ENCODE measurements at places on chromosomes 7 and 10.

GRCh38 chr7:25031007-25031406 is 51.0 kb upstream of the OSBPL3 start:
- no peak for DNase-seq

GRCh38 chr7:133963629-133964028 is 163.5 kb upstream of the LRGUK start:
- no peak for DNase-seq

DNA sequence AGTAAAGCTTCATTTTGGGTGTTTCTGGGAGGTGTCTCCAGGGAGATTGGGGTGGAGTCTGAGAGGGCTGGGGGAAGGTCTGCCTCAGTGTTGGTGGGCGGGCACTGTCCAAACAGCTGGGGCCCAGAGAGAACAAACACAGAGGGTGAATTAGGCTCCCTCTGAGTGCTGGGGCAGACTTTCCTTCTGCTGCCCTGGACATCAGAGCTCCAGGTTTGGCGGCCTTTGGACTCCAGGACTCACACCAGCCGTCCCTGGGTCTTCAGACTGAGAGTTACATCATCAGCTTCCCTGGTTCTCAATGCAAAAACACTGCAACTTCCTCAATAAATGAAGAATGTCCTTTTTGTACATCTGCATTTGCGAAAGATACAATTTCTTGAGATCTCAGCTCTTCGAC is 427.4 kb downstream of the PTPRN2 start:
- DNase-seq = no peak

- DNase-seq = no peak
Measured at GRCh38 chr7:55006499-55006898, 12.3 kb upstream of the EGFR start.

DNA sequence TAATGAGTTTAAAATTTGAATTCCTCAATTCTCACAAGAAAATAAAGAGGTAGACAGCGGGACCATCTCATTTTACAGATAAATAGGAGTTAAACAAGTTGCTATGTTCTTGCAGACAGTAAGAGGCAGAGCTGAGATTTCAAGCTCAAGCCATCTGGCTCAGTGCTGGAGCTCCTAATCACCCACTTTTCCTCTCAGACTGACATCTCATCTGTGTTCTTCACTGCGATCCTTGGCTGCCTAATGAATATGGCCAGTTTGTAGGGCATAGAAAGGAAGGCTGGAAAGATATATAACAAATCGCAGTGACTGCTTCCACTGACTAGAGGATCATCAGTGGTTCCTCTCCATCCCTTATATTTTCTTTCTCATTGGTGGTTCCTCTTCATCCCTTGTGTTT is 151.2 kb downstream of the MPP7 start:
- DNase-seq = no peak

DNA sequence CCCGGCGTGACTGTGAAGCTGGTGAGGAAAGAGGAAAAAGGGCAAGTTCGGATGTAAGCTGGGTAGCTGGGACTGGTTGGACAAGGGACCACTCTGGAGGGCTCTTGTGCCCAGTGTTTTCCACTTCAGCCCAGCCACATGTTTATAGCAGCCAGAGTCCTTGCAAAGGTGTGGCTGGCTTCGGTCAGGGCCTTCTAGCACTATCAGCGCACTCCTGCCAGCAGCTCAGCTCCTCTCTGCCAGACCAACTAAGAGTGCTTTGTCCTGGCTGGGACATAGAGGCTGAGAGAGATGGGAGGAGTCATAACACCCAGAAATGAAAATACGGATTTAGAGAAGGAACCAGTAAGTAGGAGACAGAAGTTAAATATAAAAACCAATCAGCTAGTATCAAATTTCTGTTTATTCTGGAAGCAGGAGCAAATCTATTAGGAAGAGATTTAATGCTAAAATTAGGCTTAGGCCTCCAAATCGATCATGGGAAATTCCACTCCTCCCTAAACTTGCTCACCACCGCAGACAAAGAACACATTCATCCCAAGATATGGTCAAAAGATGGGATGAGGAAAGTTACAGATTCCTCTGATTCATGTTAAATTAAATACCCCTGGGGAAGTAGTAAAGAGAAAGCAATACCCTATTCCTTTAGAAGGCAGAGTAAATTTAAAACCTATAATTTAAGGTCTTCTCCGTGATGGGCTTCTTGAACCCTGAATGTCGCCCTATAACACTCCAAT is 135.0 kb downstream of the RALA start:
- DNase-seq = peak; percentile 63

- DNase-seq = no peak
Measured at GRCh38 chr10:75861582-75861981, 430.2 kb downstream of the LRMDA start.

DNA sequence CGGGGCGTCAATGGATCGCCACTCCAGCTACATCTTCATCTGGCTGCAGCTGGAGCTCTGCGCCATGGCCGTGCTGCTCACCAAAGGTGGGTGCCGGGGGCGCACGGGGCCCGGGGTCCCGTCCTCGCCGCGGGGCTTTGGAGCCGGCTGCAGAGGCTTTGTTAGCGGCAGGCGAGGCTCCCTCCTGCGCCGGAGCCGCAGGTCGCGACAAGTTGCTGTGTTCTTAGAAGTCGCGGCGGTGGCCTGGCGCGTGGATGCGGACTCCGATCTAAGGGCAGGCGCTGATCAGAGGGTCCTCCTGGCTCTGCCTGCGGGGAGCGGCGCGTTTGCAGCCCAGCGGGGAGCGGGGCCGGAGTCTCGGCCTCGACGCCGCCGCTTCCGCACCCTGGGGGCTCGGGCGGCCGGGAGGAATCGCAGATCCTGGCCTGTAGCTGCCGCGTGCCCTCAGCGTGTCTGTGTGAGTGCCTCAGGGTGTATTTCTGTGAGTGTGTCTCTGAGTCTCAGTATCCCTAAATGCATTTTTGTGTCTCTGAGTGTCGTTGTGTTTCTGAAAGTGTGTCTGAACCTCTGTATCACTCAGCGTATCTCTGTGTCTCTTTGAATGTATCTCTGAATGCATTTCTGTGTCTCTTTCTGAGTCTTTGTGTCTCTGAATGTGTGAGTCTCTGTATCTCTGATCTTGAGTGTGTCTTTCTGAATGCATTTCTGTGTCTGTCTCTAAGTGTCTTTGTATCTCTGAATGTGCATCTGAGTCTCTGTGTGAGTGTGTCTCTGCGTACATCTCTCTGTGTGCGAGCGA is 766 bp downstream of the BAMBI start:
- peak; percentile 68 for DNase-seq

DNA sequence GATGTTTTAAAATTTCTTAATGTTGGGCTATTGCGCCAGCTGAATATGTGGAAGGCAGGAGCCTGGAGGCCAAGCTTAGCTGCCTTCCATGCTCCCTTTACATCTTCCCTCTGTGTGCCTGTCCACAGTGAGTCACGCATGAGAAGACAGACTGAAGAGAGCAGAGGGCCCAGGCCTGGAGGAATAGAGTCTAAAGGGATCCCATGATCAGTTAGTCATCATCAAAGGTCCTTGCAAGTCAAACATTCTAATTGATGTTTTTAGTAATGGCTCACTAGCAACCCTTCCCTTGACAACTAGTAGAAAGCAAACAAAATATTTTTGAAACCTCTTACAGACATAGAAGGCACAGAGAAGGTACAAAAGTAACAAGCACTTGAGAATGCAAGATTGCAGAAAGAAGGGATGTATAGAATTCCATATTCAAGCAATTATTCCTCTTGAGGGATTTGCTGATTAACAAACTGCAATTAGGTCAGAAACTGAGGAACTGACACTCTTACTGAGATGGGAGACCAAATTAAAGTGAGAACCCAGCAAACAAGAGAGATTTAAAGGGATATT is 30.7 kb upstream of the APBB1IP start:
- DNase-seq = no peak

Data from lower lobe of right lung (tissue), 2 donors.